Right atrium auricular region (tissue), 2 donors: ENCODE measurements at places on chromosomes 6 and 20. TPM values are rescaled to one million over a fixed set of nuclear protein-coding genes. Genes with fewer than 3 reads are reported as not detected.

The PCMTD2 gene
- 83.3 TPM for total RNA-seq

DNA sequence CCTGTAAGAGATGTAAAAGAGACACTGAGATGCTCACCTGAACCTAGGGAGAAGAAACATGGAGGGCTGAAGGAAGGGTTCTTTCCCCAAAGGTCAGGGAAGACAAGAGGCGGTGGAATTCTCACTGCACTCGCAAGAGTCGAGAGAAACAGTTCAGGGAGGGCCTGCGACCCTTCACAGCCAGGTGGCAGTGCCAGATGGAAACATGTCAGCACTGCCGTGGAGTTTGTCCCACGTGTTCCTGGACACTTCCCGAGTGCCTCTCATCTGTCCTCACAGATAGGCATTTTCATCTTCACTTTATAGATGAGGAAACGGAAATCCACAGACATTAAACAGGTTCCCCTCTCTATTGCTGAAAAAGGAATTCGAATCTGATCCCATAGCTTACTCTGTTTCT, 70.4 kb upstream of the SYNJ2 start:
- no peak overlapping the region for H3K4me3 ChIP-seq
- DNase-seq, result no peak
- no peak overlapping the region for H3K27ac ChIP-seq
- peaks cover 28% of the 10 kb centered on the region for H3K36me3 ChIP-seq
- no peaks in the 10 kb centered on the region for H3K27me3 ChIP-seq
- H3K4me1 ChIP-seq, result peaks cover 23% of the 10 kb centered on the region

- no peaks in the 10 kb centered on the region for H3K27me3 ChIP-seq
- DNase-seq, result no peak
- H3K36me3 ChIP-seq, result no peaks in the 10 kb centered on the region
- H3K4me1 ChIP-seq, result no peaks in the 10 kb centered on the region
- no peak overlapping the region for H3K4me3 ChIP-seq
- H3K27ac ChIP-seq, result no peak overlapping the region
These were observed 310.8 kb downstream of the QKI start for GRCh38 chr6:163725008-163725941.

- no peaks in the 10 kb centered on the region for H3K36me3 ChIP-seq
- DNase-seq, result no peak
- H3K27me3 ChIP-seq, result no peaks in the 10 kb centered on the region
- no peaks in the 10 kb centered on the region for H3K4me1 ChIP-seq
These were observed 107.2 kb downstream of the DACT2 start for GRCh38 chr6:168212362-168212761.

- no peaks in the 10 kb centered on the region for H3K27me3 ChIP-seq
- no peaks in the 10 kb centered on the region for H3K36me3 ChIP-seq
- H3K4me3 ChIP-seq, result no peak overlapping the region
- H3K4me1 ChIP-seq, result no peaks in the 10 kb centered on the region
- H3K27ac ChIP-seq, result no peak overlapping the region
These were observed 341.8 kb downstream of the CDKAL1 start for GRCh38 chr6:20876036-20876435.

DNA sequence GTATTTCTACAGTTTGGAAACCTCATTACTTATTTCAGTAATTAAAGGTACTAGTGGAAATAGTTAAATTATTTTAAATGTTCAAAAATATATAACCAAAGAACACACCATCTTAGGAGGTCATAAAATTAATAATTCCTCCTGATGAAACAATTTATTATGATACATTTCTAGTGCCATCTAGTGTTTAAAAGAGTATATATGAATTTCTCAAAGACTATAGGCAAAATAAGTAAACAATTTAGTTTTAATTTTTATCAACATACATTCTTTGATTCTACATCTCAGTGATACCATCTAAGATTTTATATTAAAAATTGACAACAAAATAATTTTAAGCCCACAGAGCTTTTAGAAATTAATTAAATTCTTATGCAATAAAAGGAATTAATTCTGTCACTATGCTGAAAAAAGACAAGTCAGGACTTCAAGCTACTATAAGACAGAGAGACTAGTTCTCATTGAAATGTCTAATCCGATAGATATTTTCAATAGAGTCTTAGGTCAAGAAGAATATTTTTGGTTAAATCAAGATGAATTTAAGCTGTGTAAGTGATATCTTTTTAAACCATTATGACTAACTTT, 107.8 kb upstream of the RNF217 start:
- H3K4me3 ChIP-seq, result no peak overlapping the region
- H3K4me1 ChIP-seq, result no peaks in the 10 kb centered on the region
- no peak for DNase-seq
- no peak overlapping the region for H3K27ac ChIP-seq

The SLC16A10 gene
- total RNA-seq, result 18.5 TPM

- DNase-seq, result no peak
- H3K27ac ChIP-seq, result no peak overlapping the region
- H3K36me3 ChIP-seq, result no peaks in the 10 kb centered on the region
- H3K27me3 ChIP-seq, result no peaks in the 10 kb centered on the region
- H3K4me1 ChIP-seq, result no peaks in the 10 kb centered on the region
These were observed 554.3 kb downstream of the EPHA7 start for GRCh38 chr6:92864966-92865555.

The USP49 gene
- 1.7 TPM for total RNA-seq

DNA sequence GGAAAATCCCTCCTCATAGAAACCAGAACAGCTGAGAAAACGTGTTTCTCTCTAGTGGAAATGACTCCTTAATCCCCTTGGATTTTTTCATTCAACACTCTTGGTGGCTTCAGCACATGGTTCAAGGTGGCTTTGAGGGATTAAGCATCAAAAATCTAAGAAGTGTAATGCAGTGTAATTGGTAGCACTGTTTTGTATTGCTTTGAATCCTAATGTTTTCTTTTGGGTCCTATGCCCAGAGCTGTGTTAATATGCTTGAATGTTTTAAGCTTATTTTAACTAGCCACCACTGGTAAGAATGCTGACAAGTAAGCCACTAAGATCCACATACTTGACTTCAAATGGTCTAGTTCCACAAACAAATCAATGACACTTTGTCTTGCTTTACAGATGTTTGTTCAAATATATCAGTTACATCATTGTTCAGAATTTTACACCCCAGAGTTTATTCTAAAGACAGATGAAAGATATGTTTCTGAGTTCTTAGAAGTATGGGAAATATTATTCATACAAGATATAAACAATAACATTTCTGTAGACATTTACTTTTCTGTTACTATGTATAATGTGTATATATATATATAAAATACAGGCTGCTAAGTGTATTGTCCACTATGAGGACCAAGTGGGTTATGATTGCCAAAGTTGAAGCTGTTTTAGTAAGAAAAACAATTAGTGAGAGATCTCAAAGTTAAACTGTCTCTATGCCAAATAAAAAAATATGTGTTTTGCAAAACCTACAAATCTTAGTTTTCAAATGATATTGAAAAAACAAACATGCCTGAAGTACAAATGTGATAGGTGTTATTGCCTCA, 220.8 kb downstream of the OGFRL1 start:
- H3K36me3 ChIP-seq, result no peaks in the 10 kb centered on the region
- DNase-seq, result no peak
- no peak overlapping the region for H3K27ac ChIP-seq
- no peaks in the 10 kb centered on the region for H3K27me3 ChIP-seq
- peaks cover 9% of the 10 kb centered on the region for H3K4me1 ChIP-seq
- H3K4me3 ChIP-seq, result no peak overlapping the region

DNA sequence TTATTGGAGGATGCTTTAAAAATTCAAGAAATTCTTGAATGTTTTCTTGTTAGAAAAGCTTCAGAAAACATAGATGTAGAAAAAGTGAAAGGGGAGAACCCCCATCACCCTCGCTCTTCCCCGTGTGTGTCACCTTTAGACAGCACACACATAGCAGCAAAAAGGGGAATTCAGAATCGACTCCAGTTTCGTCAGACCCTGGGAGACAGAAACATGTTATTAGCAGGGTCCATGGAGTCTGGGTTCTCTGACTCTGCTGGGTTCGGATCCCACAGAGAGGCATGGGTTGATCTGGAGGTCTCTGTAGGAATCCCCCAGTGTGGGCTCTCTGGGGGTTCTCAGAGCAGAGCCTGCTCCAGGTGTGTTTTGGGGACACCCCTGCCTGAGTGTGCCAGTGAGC, 43.7 kb downstream of the ARHGAP40 start:
- no peaks in the 10 kb centered on the region for H3K36me3 ChIP-seq
- H3K27me3 ChIP-seq, result peaks cover 5% of the 10 kb centered on the region
- DNase-seq, result no peak
- H3K4me3 ChIP-seq, result no peak overlapping the region

DNA sequence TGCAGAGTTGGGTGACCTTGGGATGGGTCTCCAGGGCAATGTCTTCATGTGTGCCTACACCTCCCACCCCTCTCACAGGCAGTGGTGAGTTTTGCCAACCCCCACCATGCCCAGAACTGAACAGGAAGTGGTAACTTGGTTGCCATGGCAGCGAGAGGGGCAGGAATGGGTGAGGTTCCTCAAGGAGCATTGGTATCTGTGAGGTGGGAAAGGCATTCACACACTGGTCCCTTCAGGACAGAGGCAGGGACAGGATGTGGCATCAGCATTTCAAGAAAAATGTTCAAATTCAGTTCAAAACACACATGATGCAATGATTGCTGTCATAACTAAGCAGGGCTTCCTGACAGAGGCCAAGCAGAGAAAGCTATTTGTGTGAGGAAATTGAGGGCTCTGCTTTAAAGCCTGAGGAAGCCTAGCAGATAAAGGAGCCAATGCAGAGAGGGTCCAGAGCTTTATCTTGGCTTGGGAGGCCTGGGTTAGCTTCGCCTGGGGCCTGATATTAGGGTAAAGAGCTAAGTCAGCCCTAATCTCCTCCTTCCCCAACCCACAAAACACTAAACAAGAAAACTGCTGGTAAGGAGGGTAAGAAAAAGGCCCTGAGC, 551 bp downstream of the TREML2 start:
- no peaks in the 10 kb centered on the region for H3K4me1 ChIP-seq
- H3K27ac ChIP-seq, result no peak overlapping the region
- no peaks in the 10 kb centered on the region for H3K36me3 ChIP-seq
- DNase-seq, result peak; percentile 66
